ENCODE measurements at places on chromosomes 7 and 10.

- no peak for DNase-seq
These were observed 64.4 kb downstream of the SEPTIN7 start for GRCh38 chr7:35865287-35865686.

GRCh38 chr7:47627580-47628283 lies 45.8 kb upstream of the TNS3 start:
- DNase-seq: no peak

DNA sequence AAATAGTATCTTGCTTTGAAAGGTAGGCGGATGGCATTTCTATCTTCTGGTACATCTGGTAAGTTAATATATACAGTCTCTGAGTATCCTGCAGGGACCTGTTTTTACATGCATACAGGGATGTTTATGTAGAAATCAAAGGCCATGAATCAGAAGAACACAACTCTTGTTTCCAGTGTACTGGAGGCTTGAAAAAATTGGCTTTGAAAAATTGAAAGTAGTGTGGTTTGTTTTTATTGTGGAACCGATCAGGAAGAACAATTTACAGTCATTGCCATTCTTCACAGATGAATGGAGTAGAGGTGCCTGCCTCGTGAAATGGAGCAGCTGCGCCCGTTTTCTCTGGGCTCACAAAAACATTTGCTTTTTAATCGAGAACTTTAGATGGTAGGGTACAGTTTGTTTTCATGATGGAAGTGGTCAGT lies 54.0 kb upstream of the RPA3 start:
- no peak for DNase-seq

DNA sequence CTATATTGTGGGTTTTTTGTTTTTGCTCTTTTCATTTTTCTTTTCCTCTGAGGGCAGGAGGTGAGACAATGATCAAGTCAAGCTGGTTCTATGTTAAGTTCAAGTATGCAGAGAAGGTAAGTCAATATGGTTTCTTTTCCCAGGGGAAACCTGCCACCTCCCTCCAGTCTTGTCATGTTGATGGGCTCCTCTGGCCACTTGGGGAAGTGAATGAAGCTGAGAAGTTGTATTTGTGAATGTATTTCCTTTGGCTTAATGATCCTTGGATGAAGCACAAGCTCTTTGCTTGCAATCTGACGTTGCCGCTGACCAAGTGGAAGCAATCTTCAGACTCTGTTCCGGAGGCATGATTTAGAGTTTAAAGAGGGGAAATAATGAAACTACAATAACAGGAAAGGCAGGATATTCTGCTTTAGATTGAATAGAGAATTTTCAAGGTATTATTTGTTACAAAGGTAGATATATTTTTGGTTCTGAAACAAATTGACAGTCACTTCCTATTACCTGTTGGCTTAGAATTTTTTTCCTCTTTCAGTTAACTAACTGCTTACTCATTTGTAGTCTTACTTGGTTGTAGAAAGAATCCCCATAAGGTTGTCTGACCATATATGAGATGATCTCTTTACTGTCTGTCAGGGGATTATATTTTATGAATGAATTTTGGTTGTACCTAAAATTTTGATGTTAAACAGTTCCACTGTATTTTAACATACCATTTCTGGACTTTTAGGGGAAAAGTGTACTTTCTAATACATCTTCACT lies 369.6 kb downstream of the AUTS2 start:
- no peak for DNase-seq

GRCh38 chr10:86367152-86367951 lies 757 bp upstream of the GRID1 start:
- DNase-seq: peak; percentile 46

GRCh38 chr10:49611816-49612512 lies 1.9 kb downstream of the SLC18A3 start:
- DNase-seq: no peak

- DNase-seq: no peak
These were observed 1.8 kb downstream of the CPXM2 start for GRCh38 chr10:123889821-123890220.

GRCh38 chr7:82294382-82294784 lies 149.2 kb downstream of the CACNA2D1 start:
- no peak for DNase-seq

DNA sequence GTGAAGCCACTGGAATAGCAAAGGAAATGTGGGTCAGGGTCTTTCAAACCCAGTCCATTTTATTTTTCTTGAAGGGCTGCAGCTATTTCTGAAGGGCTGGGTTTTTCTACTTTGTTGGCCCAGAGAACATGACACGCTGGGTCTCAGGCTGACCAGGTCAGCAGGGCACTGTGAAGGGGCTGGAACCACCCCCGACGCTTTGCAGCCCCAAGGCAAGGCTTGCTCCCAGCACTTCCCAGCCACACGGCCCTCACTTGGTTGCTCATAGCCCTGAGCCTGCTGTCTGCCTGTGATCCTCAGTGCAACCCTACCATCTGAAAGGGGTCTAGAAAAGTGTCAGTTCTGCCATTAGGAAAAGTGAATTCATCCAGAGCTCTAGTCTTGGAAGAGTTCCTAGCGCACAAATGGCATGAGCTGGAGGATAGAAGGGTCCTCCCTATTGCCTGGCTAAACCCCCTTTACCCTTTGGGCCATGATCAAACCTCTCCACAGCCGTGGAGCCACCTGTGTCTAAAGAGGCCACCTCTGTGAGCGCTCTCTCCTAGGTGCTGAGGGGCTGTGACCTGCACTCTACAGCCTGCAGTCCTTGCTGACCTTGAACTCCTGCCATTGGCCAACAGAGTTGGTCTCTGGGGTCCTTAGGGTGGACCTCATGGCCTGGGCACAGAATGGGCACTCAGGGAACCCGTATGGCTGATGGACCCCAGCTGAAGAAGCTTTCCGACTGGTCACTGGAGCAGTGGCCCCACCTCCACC lies 132.0 kb downstream of the RGS10 start:
- DNase-seq: no peak

GRCh38 chr7:151517601-151518104 lies 2.0 kb downstream of the RHEB start:
- no peak for DNase-seq

DNA sequence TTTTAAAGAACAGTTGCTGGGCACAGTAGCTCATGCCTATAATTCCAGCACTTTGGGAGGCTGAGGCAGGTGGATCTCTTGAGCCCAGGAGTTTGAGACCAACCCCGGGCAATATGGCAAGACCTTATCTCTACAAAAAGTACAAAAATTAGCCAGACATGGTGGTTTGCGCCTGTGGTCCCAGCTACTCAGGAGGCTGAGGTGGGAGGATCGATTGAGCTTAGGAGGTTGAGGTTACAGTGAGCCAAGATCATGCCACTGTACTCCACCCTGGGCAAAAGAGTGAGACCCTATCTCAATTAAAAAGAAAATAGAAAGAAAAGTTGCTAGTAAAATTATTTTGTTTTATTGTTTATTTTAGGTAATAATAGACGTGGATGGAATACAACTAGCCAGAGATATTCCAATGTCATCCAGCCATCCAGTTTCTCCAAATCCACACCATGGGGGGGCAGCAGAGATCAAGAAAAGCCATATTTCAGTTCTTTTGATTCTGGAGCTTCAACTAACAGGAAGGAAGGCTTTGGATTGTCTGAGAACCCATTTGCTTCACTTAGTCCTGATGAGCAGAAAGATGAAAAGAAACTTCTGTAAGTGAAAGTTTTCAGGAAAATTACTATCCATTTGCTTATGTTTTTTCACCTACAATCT lies 3.0 kb downstream of the NUP42 start:
- DNase-seq: peak; percentile 1

- DNase-seq: peak; percentile 39
These were observed 50.6 kb upstream of the ITGB1 start for GRCh38 chr10:33008499-33009243.

DNA sequence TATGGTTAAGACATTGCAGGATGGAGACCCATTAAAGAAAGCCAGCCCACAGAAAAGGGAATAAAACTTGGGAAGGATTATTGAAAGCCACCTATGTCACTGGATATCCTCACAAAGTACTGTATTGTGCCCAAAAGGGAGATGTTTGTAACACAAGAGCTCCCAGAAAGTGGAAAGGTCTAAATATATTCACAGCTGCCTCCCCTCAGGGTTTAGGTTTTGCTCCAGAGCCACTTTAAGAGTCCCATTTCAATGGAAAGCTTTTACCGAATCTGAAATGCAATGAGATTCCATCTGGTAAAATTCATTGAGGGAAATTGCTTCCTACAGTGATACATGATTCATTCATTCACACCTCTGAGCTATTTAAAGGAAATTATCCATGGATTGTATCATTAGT lies 176.4 kb downstream of the XPNPEP1 start:
- no peak for DNase-seq

GRCh38 chr10:129741978-129742741 lies 221.9 kb downstream of the EBF3 start:
- no peak for DNase-seq

- DNase-seq: no peak
These were observed 192.3 kb downstream of the EVX1 start for GRCh38 chr7:27434756-27435400.

DNA sequence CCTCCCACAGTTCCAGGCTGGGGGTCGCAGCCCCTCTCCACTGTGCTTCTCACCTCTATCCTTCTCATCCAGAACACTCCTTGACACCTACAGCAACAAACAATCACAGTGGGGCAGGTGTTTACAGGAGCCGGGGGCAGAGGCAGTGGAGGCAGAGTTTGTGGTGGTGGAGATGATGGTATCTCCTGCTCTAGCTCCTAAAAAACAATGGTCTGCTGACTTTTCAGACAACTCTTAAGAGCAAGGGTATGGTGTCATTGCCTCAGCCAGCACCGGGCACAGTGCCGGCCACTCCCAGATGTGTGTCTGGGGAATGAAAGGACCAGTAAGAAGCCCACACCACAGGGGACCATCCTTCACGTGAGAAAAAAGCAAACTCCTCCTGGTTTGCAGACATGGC lies 36.3 kb upstream of the ANTXRL start:
- no peak for DNase-seq

- no peak for DNase-seq
These were observed 183.6 kb upstream of the NFE2L3 start for GRCh38 chr7:25968205-25968993.

- DNase-seq: no peak
These were observed 20.4 kb downstream of the ZNF365 start for GRCh38 chr10:62394556-62395018.

DNA sequence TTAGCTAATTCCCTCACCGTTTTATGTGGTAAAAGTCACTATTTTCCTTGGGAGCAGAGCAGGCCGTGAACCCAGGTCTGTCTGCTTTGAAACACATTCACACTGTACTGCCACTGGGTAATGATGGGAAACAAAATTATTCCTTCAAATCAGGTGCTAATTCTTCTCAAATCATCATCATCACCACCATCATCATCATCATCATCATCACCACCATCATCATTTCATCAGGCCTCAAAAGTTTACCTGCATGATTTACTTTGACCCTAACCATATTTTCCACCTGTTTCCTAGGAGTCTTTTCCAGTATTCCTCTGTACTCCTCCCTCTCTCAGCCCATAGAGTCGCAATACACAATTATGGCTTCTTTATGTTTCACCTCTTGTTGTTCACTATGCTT lies 220.5 kb downstream of the GLI3 start:
- no peak for DNase-seq

DNA sequence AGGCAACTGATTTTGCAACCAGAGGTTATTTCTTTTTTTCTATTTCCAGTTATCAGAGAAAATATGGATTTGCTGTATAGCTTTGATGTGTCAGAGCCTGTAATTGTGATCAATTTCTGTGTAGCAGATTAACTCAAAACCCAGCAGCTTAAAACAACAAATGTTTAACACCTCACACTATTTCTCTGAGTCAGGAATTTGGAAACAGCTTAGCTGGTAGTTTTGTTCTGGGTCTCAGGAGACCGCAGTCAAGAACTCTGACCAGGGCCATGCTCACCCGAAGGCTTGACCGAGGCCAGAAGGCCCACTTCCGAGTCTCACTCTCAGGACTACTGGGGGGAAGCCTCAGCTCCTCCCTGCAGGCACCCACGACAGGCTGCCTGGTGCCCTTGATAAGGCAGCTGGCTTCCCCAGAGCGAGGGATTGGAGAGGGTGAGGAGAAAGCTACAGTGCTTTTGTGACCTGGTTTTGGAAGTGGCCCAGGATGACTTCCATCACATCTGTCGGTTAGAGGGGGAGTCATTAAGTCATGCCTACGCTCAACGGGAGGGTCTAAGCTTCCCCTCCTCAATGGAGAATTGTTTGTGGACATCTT lies 105.7 kb upstream of the SHH start:
- no peak for DNase-seq

GRCh38 chr7:8220376-8221100 lies 41.4 kb downstream of the ICA1 start:
- no peak for DNase-seq

GRCh38 chr7:18429547-18429946 lies 66.0 kb upstream of the HDAC9 start:
- no peak for DNase-seq
